ENCODE measurements at places on chromosomes 3 and 15.

DNA sequence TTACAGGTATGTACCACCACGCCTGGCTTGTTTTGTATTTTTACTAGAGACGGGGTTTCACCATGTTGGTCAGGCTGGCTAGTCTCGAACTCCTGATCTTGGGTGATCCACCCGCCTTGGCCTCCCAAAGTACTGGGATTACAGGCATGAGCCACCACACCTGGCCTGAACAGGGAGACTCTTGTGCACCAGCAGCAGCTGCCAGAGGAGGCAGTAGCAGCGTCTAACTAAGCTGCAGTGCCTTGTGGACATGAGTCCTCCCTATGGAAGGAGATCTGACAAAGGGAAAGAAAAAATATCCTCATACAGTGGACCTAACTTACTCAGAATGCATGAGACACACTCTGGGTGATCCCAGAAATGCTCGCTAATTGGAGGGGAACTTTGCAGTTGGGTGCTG lies 36.8 kb upstream of the NEO1 start:
- no peak for DNase-seq

GRCh38 chr3:146589899-146590508 lies 15.1 kb downstream of the PLSCR5 start:
- DNase-seq: peak; percentile 38

DNA sequence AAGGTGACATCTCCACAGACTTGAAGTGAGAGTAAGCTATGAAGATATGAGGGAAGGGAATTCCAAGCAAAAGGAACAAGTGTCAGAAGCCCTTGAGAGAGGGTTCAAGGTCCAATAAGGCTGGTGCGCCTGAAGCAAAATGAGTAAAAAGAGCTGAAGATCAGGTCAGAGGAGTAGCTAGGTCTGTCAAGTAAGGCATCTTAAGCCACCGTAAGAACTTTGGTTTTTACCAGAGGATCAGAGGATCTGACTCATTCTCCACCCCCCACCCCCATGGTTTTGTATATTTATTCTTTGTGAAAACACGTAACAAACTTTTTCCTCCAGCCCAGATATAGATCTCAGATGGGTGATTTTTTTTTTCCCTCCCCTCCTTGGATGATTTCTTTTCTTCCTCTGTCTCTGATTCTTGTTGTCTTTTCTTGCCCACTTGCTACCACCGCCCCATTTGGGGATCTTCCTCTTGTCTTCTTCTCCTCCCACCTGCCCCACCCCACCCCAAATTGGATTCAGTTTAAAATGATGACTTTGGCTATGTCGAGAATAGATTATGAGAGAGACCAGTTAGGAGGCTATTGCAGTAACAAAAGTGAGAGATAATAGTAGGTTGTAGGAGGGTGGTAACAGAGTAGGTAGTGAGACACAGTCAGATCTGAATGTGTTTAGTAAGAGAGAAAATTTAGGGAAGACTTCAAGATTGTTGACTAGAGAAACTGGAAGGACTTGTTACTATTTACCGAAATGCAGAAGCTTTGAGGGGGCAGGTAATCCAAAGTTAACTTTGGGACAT lies 6.1 kb downstream of the TRMT10C start:
- DNase-seq: no peak

DNA sequence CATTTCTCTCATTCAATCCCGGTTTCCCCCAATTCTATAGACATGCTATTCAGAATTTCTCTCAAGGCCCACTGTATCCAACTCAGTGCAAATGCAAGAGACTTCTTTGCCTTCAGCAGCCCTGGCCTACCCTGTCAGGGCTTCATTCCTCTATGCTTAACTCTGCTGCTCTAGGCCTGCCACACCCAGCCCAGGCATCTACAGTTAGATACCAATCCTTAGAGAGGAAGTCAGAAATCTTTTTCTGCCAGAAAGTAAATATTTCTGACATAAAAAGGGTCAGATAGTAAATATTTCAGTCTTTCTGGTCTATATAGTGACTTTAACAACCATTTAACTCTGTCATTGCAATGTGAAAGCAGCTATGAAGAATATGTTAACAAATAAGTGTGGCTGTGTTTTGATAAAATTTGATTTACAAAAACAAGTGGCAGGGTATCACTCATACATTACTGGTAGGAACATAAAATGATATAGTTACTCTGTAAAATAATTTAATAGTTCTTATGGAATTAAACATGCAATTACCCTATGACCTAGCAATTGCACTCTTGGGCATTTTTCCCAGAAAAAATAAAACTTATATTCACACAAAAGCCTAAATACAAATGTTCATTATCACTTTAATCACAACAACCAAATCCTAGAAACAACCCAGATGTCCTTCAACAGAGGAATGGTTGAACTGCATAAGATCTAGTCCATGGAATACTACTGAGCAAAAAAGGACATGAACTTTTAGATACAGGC lies 942.0 kb downstream of the SQOR start:
- no peak for DNase-seq

All from globus pallidus (tissue), 1 donor.